ENCODE measurements at places on chromosomes 12 and 14.
A peak's percentile ranks its signal among the peaks of the same experiment; 100 is the strongest.

DNA sequence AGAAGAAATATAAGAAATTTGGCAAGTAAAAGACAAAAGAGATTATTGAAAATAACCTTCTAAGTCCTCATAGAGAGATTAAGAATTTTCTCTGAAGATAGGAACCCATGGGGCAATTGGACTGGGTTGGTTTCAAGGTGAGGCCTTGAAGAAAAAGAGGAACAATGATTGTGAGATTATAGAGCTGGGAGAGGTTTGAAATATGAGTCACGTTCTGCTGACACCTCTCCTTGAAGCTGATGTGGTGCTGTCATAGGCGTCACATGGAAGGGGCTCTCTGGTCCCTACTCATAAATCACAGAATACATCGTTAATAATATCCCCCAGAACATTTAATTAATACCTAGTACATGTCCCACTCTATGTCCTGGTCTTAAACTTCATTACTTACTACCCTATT, 227.6 kb upstream of the PDE3A start:
- DNase-seq: no peak

DNA sequence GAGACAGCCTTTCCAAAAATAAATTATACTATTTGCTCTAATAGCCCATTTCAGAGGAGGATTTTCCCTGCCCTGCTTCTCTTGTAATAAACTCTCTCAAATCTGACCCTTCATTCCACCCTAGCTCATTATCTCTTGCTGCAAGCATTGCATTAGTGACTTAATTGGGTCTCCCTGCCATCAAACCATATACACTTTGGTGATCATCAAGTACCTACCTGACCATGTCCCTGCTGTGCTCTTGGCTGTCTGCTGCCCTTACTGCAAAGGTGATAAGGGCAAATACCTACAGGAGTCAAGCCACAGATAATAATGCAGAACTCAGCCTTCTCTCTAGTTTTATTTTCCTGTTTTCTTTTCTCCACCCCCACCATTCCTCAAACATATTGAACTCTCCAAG, 88.4 kb downstream of the LIN7A start:
- DNase-seq: no peak

- DNase-seq: no peak
Observed at GRCh38 chr12:49489720-49490119, 49.1 kb upstream of the KCNH3 start.

GRCh38 chr14:100348784-100349685, 25.9 kb downstream of the SLC25A47 start:
- no peak for DNase-seq

DNA sequence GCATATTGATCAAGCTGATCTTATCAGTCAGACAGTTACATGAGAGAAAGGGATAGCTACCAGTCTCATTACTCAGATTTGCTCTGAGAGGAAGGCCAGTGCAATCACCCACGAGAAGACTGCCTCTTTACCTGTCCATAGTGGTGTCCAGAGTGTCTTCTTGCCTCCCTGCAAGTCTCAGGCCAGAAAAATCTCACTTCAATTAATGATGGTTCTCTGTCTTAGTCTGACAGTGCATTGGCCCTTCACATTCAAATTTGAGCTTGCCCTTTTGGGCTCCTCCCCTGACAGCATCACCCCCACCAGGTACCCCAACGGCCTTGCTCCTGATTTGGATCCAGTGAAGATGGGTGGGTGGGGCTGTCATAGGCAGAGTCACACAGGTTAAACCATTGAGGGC, at the start of gene AICDA:
Gene AICDA (minus strand): TSS at position 231 of the 400 bp plus-strand sequence. CDS start 92 bp downstream, at position 139.
- DNase-seq: no peak

GRCh38 chr14:60197629-60198303, 32.6 kb upstream of the DHRS7 start:
- DNase-seq: no peak

DNA sequence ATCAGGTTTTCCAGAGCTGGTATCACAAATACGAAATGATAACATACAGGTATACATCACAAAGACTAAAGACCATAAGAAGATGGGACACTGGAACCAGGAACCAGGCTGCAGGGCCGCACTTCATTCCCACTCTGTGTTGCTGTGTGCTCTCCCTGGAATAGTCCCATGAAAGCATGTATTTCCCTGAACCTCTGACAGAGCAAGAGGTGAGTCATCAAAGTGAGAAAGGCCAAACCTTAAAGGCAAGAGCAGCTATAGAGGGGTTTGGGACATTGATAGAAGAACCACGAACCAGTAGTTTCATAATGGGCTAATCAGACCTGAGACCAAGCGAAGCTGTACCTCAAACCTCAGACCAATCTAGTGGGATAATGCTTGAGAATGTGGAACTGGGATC, 283.0 kb upstream of the PRKD1 start:
- DNase-seq: no peak

- DNase-seq: no peak
Observed at GRCh38 chr14:58560208-58560607, 77.6 kb upstream of the DACT1 start.

DNA sequence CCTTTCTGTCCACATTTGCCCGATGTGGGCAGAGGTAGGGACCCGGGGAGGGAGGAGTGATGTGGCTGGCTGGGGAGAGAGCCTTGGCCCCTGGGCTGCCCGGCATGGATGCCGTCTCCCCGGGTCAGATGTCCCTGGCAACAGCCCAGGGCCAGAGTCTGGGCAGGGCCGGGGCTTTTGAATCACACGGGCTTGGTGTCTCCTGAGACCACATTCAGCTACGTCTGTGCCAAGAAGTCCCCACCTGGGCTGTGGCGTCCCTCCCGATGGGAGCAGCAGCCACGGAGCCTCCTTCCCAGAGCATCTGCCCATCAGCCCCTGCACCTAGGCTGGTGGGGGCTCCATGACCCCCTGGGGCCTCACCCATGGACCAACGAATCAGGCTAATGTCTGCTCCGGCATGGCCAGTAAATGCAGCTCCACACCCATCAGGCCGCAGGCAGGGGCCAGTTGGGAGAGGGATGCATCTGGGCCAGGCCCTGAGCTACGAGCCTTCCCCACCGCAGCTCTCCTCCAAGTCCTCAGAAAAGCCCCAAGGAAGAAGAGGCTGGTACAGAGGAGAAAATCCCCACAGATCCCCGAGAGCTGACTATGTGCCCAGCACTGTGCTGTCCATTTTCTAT, 109.4 kb downstream of the RFLNA start:
- DNase-seq: peak; percentile 23

GRCh38 chr12:104154806-104155205, 16.8 kb upstream of the NFYB start:
- DNase-seq: no peak

GRCh38 chr12:2049604-2050540, 2.9 kb upstream of the CACNA1C start:
- DNase-seq: no peak

- DNase-seq: no peak
Observed at GRCh38 chr12:14057895-14058294, 76.5 kb upstream of the GRIN2B start.

DNA sequence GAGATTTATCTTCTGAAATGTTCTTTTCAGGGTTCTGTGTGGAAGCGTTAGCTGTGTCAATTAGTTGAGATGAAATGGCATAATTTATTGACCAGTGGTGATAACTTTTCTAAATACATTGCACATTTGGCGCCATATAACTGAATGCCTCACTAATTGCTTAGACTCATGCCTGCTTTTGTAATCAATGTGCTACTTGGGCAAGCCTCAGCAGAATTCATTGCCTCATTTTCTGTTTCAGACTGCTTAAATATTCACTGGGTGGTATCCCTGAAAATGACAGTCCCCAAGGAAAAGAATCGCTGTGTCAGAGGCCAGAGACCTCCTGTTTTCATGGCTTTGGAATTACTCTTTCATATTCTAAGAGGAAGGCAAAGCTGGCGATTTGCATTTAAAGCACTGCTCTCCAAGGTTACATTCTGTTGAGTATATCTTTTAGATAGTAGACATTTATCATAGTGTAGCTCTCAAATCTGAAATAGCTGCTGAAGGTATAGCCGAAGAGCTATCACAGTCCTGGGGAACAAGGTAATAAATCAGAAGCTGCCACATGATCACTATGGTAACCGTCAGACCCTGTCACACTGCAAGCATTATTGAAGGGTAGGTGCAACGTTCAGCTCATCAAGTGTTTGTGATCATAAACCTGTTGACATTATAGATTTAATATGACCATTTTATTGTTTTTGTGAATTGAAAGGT, 297.3 kb upstream of the E2F7 start:
- no peak for DNase-seq

DNA sequence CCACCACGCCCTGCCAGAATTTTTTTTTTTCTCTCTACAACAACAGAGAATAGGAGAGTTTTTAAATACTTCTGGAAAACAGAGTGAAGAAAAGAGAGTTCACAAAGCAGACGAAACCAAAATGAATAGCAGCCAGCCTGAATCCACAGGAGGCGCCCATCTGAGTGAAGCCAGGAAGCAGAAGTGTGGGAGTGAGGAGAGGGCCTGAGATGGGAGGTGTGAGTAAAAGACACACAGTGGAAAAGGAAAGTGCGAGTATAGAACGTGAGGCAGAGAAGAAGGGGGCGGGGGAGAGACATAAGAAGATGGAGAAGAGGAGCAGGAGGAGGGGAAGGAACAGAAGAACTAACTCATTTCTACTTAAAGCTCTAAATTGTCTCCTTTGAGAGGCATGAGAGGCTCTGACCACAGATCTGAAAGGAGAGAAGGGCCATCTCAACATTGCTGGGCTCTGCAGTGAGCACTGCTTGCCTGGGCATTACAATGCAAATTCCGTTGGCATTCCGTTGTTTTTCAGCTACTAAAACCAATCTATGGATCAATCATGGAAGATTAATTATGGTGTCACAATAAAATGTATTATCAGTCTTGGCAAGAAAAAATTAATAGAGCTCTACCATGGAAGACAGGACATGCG, 140.1 kb upstream of the CPSF6 start:
- no peak for DNase-seq

DNA sequence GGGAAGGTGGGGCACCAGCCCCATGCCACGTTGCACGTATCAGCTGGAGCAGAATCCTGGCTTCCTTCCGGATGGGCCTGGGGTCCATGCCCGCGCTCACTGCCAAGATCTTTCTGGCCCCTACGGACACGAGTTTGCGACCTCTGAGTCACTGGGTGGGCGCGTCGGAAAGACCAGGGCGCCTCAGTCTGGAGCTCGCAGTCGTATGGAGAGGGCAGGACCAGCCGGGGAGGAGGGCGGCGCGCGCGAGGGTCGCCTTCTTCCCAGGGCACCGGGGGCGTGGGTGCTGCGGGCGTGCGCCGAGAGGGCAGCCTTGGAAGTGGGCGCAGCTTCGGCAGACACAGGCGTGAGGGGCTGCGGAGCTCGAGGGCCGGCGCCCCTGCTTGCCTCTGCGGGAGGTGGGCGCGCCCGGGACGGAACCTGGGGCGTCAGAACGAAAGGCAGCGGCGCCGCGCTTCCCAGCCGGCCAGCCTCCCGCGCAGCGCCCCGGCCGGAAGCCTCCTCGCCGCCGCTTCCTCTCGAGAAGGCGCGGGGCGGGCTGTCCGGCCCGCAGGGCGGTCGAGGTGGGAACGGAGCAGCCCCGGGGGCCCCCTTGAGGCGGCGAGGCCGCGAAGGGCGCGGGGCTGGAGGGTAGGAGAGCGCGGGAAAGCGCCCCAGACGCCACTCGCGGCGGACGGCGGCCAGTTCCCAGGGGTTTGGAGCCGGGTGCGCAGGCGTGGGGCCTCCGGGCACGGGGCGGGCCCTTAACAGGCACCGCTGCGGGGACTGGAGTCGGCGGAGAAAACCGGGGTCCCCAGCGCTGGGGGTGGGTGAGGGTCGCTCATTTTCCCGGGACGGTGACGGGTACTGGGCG, at the start of gene ARL6IP4:
Gene ARL6IP4 (plus strand): TSS at position 499 of the 853 bp plus-strand sequence. CDS start 459 bp downstream, outside the sequence.
- DNase-seq: peak; percentile 32

DNA sequence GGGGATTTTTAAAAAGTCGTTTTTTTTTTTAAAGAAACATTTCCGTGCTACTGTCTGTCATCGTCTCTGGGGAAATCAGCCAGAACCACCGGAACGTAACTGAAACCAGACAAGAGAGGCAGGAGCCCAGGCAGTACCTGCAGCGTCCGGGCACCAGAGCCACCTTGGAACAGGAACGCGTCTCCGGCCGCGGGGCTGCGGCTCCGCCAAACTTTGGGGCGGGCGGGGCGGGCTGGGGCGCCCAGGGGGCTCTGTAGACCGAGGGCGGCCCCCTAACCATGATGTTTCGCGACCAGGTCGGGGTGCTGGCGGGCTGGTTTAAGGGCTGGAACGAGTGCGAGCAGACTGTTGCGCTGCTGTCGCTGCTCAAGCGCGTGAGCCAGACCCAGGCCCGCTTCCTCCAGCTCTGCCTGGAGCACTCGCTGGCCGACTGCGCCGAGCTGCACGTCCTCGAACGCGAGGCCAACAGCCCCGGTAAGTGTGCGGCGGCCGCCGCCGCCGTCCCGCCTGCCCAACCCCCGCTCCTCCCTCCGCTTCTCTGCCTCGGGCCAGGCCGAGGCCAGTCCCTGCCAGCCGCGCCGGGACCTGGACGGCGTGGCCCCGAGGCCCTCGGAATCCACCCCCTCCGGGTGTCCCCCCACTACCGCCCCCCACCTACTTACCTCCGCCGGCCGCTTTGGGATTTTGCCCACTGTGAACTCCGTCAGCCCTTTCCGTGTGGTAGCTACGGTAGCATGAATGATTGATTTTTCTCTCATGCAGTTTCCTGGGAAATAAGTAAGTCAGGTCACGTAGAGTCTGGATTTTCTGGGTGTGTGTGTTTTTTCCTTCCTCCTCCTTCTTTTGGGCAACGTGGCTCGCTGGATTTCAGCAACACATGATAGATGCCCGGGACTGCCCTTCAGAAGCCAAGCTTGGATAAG, 972 bp downstream of the SAMD4A start:
- no peak for DNase-seq

- no peak for DNase-seq
Observed at GRCh38 chr14:55530464-55530863, 49.5 kb upstream of the KTN1 start.

All from NCI-H1092 (cell line).